Kidney glomerular epithelial cell (primary cell): ENCODE measurements at places on chromosomes 13 and 19.

- DNase-seq, result no peak
Measured at GRCh38 chr19:42402376-42403116, 12.4 kb upstream of the CNFN start.

GRCh38 chr13:30963791-30964190, 31.3 kb downstream of the TEX26 start:
- no peak for DNase-seq

- DNase-seq, result peak; percentile 68
Measured at GRCh38 chr13:110410936-110411687, 104.0 kb downstream of the COL4A2 start.

DNA sequence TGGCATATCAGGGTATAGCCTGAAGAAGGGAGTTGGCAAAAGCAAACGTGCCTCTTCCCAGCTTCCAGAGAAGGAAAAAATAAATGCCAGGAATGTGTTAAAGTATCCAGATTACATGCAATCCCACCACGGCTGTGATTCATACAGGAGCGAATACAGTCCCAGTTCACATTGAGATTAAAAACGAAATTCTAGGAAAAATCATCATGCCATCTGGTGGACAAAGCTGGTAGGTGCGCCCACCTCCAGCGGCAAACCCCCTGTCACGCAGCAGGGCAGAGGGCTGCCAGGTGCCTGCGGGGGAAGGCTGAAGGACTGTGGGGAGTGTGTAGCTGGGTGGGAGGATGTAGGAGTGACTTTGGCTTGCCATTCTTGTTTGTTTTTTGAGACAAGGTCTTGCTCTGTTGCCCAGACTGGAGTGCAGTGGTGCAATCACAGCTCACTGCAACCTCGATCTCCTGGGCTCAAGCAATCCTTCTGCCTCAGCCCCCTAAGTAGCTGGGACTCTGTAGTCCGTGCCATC, 6.4 kb upstream of the DMWD start:
- DNase-seq, result peak; percentile 86

DNA sequence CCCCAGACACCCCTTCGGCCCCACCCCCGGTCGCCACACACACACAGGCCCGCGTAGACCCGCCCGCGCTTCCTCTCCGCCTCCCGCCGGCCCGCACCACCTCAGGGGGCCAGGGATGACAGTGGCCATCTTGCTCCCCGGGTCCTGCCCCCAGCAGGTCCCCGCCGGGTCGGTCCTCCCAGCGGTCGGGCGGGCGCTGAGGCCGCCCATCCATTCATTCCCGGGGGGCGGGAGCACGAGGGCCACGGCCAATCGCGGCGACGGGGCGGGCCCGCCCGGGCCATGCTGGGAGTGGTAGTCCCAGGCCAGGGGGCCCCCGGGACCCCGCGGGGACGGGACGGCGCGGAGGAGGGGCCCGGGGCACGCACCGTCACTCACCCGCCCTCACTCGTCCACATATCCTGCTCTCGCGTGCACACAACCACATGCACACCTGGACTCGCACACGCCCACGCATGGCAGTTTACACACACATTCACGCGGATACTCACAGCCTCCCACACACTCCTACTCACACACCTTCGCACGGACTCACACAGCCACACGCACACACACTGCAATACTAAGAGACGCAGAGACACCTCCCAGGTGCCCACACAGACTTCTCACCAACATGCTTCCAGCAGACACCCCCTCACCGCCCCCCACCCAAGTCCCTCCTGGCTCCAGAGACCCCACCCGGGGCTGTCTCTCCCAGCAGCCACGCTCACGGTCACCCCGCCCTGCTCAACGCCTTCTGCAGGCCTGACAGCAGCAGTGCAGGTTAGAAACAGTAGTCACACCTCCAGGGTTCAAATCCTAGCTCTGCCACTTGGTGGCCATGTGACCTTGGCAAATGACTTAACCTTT, at the start of gene DPF1:
TSS of gene DPF1 (minus strand) at position 209 of the 849 bp plus-strand sequence. CDS start at position 129, 80 bp downstream.
- peak; percentile 56 for DNase-seq

DNA sequence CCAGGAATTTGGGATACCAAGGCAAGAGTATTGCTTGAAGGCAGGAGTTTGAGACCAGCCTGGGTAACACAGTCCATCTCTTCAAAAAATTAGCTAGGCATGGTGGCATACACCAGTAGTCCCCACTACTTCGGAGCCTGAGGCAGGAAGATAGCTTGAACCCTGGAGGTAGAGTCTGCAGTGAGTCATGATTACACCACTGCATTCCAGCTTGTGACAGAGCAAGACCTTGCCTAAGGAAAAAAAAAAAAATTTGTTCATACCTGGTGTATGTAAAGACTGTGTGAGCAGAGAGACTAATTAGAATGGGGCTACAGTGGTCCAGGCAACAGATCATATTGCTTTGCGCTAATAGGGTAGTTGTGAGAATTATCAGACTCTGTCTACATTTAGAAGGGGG, 778.3 kb upstream of the PCDH20 start:
- no peak for DNase-seq

DNA sequence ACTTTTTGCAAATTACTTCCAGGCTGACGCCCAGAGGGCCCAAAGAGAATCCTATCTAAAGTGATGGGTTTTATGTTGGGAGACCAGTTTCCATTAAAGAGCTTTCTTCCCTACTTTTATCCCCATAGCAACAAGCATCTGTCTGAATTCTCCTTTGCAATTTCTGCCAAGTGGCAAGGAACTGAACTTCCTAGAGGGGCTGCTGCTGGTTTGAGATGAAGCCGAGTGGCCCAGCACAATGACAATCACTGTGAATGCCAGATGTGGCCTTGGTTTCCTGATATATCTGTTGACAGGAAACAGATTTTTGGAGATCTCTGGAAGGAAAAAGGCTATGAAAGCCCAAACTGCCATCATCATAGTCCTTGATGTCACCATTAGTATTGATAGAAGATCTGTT, 198.6 kb downstream of the OXGR1 start:
- DNase-seq, result no peak

- no peak for DNase-seq
Measured at GRCh38 chr13:21149568-21149967, 26.8 kb downstream of the SKA3 start.

GRCh38 chr13:31022928-31023530, 90.6 kb downstream of the TEX26 start:
- no peak for DNase-seq

- no peak for DNase-seq
Measured at GRCh38 chr13:80618781-80619180, 277.9 kb upstream of the SPRY2 start.

DNA sequence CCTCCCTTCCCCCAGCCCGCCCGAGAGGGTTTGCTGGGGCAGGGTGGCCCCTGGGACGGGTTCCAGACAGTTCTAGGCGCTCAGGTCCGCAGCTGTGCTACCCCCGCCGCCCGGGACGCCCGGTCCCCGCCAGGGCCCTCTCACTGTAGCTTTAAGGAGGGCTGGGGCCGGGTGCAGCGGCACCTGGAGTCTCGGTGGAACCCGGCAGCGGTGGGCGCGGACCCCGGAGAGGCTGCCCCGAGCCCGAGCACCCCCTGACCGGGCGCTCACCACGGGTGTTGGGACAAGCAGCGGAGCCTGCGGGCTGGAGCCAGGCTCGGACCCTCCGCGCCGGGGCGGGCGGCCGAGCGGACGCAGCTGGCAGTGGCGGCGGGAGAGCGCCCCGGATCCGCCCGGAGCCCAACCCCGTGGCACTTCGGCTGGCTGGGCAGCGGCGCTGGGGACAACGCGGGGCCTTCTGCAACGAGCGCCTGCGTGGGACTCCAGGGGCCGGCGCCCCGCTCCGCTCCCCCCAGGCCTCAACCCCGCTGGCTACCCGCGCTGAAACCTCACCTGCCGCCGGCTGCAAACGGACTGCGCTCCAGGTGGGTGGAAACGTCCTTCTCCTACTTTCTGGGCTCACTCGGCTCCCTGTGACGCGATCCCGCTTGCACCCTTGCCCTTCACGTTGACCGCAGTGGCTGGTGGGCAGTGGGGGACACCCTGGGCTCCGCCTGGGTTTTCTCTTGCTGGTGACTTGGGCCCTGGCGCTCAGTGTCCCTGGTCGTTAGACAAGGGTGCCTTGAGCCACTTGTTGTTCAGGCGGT, 81.1 kb downstream of the ZNF429 start:
- DNase-seq, result no peak

DNA sequence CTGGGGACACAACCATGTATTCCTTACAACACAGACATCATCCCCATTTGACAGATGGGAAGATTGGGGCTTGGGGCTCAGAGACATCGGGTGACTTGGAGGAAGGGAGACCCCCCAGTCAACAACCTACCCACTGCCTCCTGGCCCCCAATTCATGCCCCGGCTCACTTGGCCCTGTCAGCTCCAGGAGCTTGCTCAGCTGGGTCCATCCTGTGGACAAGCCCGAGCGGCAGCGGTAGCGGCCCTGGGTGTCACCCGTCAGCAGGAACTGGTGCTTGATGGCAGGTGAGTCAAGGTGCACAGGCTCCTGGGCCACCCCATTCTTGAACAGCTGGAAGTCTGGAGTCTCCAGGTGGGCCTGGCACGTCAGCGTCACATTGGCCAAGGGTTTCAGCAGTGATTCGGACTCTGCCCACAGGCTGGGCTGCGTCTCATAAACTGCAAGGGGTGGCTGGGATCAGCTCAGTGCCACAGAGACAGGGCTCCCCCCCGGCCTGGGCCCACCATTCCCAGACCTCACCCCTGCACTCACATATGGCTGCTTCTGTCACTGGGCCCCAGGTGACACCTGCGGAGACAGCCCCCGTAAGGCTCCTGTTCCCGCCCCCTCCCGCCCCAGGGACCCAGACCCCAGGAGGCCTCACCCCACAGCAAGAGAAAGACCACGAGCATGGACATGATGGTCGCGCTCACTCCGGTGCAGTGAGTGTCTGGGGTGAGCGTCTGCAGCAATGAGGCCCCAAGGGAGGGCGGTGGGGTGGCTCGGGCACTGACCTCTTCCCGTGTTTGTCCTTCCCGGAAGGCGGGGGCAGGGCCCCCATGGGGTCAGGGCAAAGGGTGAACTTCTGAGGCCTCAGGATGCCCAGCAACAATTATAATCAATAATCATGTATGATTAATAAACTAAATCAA, at the start of gene A1BG:
TSS of gene A1BG (minus strand) at position 733 of the 912 bp plus-strand sequence. CDS start at position 678, 55 bp downstream.
- no peak for DNase-seq

DNA sequence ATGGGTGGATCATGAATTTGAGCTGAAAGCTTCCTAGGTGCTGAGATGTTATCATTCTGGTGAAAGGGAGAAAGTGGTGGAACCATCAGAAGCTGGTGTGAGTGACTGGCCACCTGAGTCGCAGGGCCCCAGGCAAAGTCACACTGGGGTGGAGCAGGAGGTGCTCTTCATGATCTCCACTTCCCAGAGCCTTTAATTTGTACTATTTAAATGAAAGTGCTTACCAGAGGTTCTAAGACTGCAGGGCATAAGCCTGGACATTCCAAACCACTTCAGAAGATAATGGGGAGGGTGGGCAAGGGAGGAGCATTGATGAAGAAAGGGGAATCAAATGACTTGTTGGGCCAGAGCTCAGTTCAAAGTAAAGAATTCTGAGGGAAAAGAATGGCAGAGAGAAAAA, 156.1 kb downstream of the RGCC start:
- DNase-seq, result no peak

DNA sequence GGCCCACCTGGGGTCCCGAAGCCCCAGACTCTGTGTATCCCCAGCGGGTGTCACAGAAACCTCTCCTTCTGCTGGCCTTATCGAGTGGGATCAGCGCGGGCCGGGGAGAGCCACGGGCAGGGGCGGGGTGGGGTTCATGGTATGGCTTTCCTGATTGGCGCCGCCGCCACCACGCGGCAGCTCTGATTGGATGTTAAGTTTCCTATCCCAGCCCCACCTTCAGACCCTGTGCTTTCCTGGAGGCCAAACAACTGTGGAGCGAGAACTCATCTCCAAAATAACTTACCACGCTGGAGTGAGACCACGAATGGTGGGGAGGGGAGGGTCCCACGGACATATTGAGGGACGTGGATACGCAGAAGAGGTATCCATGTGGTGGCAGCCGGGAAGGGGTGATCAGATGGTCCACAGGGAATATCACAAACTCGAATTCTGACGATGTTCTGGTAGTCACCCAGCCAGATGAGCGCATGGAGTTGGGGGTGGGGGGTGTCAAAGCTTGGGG, 1.0 kb upstream of the ICAM5 start:
- DNase-seq, result no peak
